Stimulated activated CD4-positive, alpha-beta T cell treated with anti-CD3 and anti-CD28 coated beads, Interleukin-15, amount 100 ng/mL, for 1 hour (primary cell): ENCODE measurements at places on chromosomes 2 and 18.

DNA sequence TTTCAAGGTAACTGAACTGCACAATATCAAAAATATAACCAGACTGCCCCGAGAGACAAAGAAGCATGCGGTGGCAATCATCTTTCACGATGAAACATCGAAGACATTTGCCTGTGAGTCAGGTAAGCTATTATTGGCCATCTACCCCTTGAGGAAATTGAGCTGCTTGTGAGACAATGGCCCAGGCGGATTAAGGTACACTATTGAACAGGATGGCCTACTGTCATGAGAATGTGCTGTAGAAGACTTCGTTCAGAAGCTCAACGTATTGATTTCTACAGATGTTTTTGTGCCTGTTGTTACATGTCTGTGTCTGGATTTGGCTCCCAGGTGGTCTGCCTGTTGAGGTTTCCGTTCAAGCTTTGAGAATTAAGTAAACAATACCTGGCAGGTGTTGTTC is 198.7 kb downstream of the DOK6 start:
- no peak for DNase-seq

GRCh38 chr2:19868701-19869580 is 32.8 kb downstream of the TTC32 start:
- DNase-seq, result peak; percentile 42

GRCh38 chr18:66674286-66674685 is 70.4 kb upstream of the CDH19 start:
- DNase-seq, result no peak

GRCh38 chr18:69364930-69365329 is 35.8 kb upstream of the DOK6 start:
- no peak for DNase-seq

DNA sequence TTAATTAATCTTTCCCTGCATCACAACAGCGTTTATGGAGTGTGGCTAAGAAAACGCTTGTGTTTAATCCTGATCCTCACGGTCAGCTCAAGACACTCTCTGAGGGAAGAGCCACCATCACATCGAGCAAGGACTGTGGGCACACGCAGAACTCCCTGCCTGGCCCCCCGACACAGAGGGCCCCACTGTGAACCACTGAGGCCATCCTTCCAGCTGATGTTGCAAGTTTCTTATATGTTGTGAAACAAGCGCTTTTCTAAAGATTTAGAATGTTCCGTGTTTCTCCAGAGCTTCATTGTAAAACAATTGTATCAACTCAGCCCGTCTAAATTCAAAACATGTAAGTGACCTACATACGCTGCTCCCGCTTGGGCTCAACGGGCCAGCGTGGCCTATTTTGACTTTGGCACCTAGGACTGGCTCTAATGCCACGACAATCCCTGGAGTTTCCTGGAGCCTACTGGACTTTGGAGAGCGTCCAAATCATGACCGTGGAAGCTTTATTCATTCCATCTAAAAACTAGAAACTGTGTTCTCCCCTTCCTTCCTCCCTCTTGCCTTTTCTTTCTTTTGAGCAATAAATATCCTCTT is 34.9 kb downstream of the SERPINE2 start:
- DNase-seq, result no peak

GRCh38 chr2:151367571-151367970 is 10.2 kb downstream of the TNFAIP6 start:
- no peak for DNase-seq

DNA sequence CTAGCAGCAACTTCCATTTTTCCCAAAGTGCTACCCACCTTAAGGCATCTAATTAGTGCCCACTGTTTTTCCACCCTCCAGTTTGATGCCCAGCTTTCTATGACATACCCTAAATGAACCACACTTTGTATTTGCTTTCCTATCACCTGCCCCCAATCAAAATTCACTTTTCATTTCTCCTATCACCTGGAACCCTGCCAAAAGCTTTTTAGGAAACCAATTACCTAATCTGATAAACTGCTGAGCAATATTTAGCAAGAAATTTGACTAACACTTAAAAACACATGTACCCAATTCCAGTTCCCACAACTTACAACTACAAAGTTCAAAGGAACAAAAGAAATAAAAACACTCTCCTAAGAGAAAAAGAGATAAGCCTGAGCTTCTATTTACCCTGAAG is 71.7 kb downstream of the IKZF2 start:
- no peak for DNase-seq

DNA sequence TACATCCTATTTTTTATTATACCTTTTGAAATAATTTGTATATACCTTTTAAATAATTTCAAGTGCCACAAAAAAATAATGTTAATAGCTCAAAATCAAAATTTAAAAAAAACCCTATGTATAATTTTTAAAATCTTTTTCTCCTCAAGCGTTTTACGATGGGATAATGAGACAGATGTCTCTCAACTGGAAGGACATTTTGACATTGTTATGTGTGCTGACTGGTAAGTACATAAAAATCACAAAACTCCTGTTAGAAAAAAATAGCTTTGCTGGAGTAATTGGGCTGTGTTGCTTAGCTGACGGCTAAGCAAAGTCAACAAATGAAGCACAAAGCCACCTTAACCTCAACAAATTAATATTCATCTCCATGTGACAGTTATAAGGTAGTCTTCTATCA is 198.0 kb upstream of the SIX3 start:
- no peak for DNase-seq

GRCh38 chr2:135163306-135163705 is 111.2 kb downstream of the RAB3GAP1 start:
- DNase-seq, result no peak

- no peak for DNase-seq
Observed at GRCh38 chr2:102724016-102724490, 37.8 kb upstream of the TMEM182 start.

GRCh38 chr2:219368690-219369191 is 19.0 kb downstream of the DNPEP start:
- no peak for DNase-seq

DNA sequence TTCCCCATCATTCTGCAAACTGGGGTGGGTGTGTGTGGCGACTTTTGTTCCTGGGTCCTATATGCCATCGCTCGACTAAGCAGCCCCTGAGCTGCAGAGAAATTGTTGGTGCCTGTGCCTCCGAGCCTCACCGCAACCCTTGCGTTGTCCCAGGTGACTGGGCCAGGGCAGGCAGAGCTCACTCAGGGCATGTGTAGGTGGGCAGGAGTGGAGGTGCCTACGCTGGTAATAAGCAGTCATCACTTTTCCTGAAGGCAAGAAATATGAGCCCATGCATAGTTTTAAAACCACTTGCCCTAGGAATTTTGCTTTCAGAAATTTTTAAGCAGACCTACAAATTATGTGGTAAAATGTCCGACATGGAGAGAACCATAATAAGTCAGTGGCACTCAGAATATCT is 197.8 kb downstream of the SMAD7 start:
- no peak for DNase-seq

DNA sequence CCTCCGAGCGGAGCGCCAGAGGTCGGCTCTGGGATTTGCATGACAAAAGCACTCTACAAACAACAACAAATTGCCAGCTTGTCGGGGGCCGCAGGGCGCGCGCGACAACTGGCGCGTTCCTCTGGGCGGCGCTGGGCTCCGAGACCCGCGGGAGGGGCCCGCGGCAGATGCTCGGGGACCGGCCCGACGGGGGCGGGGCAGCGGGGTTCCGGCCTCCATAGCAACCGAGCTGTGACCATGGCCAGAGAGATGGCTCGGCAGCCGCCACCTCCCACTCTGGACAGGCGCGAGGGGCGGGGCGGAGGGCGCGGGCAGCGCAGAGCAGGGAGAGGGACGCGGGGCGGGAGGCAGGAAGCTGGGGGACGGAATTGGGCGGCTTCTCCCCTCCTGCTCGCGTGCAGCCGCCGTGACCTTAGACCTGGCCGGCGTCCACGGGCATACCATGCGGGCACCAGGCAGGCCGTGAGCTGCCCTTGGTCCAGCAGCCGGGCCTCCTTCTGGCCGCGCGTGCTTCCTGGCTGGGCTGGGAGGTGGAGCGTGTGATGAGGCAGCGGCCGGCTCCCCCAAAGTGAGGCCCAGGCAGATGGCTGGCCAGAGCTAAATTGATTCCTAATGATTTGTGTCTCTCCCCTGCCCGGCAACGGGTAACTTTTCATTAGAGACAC is 171.5 kb downstream of the CELF4 start:
- no peak for DNase-seq

GRCh38 chr2:154324601-154325000 is 373.9 kb upstream of the KCNJ3 start:
- no peak for DNase-seq

GRCh38 chr18:48690494-48690893 is 151.7 kb downstream of the CTIF start:
- DNase-seq, result no peak

DNA sequence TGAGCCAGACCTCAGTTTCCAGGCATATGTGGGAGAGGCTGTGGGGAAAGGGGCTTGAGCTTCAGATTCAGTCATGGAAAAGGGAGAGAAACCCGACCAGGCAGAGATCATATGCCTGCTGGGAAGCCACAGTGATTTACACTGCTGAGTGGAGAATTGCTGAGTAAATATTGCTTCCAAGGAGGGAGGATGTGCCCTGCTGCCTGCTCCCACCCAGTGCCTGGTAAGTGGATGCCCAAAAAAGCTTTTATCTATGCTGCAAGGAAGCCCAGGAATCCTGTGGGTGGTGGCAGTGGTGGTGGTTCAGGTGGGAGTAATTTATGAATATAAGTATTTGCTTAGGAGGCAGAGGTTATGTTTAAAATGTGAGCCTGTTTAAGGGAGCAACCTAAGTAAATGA is 39.5 kb downstream of the INO80C start:
- DNase-seq, result no peak

- DNase-seq, result peak; percentile 100
Observed at GRCh38 chr2:231707927-231708772, at the start of gene PTMA. PTMA (plus strand) TSS chr2:231708525; CDS start chr2:231708707, 182 bp downstream.

GRCh38 chr2:8602809-8603208 is 79.0 kb upstream of the ID2 start:
- no peak for DNase-seq

DNA sequence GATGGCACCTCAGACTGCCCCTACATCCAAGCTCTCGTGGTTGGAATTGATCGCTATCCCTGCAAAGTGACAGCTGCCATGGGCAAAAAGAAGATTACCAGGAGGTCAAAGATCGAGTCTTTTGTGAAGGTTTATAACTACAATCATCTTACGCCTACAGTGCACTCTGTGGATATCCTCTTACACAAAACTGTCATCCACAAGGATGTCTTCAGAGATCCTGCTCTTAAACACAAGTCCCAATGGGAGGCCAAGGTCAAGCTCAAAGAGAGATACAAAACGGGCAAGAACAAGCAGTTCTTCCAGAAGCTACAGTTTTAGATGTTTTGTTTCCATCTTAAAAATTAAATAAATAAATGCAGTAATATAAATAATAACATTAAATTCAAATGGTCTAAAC is 45.4 kb downstream of the INO80D start:
- DNase-seq, result no peak

DNA sequence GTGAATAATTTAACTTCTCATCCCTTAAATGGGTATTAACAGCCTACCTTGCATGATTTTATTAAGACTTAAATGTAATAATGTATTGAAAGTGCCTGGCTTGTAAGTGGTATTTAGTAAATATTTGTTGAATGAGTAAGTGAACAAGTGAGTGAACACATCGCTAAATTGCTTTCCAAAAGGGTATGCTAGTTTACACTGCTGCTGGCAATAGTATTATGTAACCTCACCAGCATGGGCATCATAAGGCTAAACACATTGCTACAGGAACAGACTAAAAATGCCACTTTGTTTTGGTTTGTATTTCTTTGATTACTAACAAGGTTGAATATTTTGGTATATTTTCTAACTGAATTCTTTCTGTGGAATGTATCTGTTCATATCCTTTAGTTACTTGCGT is 9.8 kb downstream of the WDR43 start:
- DNase-seq, result no peak

- no peak for DNase-seq
Observed at GRCh38 chr18:55863391-55863706, 275.4 kb upstream of the TCF4 start.

DNA sequence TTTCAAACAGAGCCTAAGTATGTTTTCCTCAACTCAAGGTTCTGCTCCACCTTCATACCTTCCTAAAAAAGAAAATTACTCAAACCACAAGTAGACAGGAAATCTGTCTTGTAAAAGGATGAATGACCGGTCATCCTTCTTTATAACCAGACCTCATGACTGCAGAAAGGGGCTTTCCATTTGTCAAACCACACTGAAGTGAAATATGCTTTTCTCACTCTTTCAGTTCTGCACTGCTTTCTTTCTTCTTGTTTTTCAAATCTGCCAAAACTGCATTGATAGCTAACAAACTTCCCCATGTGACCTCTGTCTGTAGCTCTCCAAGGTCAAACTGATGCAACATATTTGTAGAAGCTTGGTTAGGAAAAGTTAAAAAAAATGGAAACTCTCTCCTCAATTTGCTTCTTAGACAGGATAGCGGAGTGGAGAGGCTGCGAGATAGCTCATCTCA is 308.9 kb upstream of the CCDC68 start:
- DNase-seq, result no peak

- DNase-seq, result no peak
Observed at GRCh38 chr2:169291517-169291916, 70.8 kb downstream of the LRP2 start.
